Left colon (tissue), 2 donors: ENCODE measurements at places on chromosomes 4 and X. TPM values are rescaled to one million over a fixed set of nuclear protein-coding genes. Genes with fewer than 3 reads are reported as not detected.

DNA sequence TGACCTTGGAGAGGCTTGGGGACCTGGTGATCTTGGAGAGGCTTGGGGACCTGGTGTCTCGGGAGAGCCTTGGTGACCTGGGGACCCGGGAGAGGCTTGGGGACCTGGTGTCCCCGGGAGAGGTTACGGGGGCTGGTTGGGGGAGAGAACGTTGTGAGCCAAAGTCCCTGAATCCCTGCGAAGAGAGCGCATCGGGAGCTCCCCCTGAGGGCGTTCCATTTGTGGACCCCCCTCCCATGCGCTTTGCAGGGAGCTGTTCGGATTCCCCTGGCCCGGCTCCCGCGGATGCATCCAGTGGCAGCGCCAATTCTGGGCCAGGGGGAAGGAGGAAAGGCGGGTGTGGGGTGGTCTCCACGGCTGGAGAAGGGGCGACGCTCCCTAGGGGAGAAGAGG is 13.3 kb downstream of the SHOX start:
- no peak for DNase-seq

- no peak for DNase-seq
Measured at GRCh38 chr4:140611854-140612253, 43.1 kb upstream of the UCP1 start.

DNA sequence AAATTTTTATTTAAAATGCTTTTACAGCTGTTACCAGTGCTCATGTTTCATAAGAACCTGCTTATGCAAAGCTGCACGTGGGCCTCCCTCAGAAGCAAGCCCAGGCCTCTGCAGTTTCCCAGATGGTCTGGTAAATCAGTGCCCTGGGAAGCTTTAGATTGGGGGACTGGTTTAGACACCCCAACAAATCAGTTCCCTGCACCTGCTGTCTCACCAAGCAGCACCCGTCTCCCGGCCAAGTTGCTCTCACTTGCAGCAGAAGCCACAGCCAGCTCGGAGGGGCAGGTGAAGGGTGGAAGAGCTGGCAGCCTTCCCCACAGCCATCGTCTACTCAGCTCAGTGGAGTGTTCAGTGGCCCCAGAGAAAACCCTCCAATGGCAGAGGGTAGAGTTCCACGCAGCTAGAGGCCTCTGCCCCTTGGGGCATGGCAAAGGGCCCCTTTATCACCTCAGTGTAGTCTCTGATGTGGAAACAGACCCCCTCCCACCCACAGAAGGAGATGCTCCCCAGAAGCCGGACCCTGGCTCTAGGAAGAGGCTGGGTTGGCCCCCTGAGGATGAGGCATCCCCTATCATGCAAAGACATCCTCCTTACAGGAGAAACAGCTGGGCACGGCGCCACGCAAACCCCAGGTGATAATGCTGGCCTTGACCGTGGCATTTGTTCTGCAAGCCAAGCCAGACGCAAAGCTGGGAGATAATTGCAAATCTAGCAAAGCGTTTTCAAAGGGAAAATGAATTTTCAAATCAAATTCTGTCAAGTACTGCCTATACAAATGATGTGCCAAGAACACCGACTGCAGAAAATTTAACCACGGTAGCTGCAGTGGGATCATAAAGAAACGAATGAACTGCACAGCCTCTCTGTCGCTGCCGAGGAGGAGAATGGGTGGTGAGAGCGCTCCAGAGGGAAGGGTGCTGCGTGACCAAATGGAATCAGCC is 51.9 kb downstream of the ZFYVE28 start:
- DNase-seq, result no peak

- no peak for DNase-seq
Measured at GRCh38 chr4:174929346-174929745, 11.2 kb downstream of the ADAM29 start.

The TCEAL5 gene
- total RNA-seq, result not detected

The GPR119 gene
- 0.31 TPM for total RNA-seq

The PAGE1 gene
- total RNA-seq, result not detected

- DNase-seq, result no peak
Measured at GRCh38 chr4:48767055-48767929, 12.8 kb downstream of the FRYL start.

The FAM47E gene
- 6.1 TPM for total RNA-seq

GRCh38 chr4:95250544-95251137 is 298.1 kb downstream of the UNC5C start:
- DNase-seq, result no peak

The TMPRSS11D gene
- not detected for total RNA-seq

GRCh38 chr4:152255437-152255836 is 280.5 kb downstream of the FBXW7 start:
- no peak for DNase-seq

DNA sequence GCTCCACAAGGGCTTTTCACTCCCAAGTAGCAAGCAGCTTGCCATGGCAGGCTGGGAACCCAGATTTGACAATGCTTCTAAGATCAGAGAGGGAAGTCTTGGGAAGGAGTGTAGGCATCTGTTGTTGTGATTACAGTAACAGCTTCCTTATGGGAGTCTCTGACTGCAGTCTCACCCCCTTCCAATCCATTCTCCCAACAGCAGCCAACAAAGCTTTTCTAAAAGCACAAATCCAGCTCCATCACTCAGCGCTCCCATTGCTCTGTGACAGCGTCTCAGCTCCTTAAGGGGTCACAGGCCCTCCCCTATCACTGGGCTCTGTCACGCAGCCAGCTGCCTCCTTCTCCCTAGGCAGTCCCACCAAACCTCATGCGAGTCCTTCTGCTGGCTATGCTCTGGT is 7.1 kb downstream of the IGFBP7 start:
- no peak for DNase-seq

DNA sequence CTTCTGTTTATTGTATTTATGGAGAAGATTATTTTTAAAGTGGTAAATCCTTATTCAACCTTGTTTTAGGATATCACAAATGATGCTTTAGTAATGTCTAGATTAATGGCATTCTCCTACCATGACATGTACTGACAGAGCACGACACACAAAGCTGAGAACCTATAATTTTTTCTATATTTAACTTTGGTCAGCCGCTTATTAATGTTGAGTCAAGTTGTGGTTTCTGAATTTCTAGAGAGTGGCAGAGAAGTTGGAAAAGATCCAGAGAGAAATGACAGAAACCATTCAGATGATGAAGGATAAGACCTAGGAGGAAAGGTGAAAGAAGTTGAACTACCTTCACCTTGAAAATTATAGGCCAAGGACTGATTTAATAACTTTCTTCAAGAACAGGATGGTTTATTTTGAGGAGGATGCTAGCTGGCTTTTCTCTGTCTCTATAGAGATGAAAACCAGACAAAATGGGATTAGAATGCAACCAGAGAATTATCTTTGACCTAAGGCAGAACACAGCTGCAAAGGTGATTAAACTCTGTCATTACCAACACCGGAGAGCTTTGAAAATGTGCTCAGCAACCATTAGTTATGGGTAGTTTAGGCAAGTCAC is 62.6 kb upstream of the TSPAN5 start:
- DNase-seq, result no peak

DNA sequence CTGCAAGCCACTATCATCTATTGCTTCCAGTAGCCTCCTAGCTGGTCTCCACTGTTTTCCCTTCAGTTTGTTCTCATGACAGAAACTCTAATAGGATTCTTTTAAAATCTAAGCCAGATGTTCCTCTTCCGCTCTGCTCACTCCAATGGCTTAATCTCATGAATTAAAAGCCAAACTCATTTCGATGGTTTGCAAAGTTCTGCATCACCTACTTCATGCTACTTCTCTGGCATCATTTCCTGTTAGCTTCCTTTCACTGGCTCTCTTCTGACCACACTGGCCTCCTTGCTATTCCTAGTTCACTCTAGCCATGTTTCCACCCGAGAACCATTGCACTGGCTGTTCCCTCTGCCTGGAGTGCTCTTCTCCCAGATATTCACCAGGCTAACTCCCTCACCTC is 102.0 kb upstream of the LSM6 start:
- DNase-seq, result no peak

The NEK1 gene
- 8.5 TPM for total RNA-seq

The SRPK3 gene
- total RNA-seq, result 1.7 TPM

DNA sequence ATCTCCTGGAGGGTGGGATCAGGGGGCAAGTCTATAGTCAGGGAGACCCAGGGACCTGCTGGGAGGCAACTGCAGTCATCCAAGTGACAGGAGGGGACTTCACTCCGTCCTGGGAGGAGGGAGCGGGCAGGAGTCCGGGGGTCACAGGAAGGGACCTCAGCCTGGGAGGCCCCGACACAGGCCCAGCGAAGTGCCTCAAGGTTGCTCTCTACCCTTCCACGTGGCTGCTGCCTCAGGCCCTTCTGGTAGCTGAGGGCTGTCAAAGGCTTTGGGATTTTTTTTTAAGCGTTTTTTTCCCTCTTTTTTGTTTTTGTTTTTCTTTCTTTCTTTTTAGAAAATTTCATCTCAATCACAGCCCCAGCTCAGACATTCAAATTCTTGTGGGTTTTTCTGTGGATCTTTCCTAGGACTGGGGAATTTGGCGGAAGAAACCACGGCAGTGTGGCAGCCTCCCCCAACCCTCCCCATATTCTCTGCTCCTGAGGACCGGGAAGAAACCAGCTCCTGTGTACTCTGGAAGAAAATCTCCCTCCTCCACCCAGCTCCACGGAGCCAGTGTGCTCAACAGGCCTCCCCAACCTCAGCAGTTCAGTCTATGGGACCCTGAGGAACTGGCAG is 1.4 kb upstream of the HAUS7 start:
- DNase-seq, result no peak

GRCh38 chr4:164765833-164766232 is 11.9 kb downstream of the SMIM31 start:
- no peak for DNase-seq

GRCh38 chr4:141647966-141648365 is 11.6 kb downstream of the IL15 start:
- no peak for DNase-seq

GRCh38 chr4:74390677-74391076 is 25.7 kb downstream of the EREG start:
- DNase-seq, result no peak
